Stimulated activated CD4-positive, alpha-beta T cell treated with anti-CD3 and anti-CD28 coated beads, Interleukin-4, amount 100 ng/mL, for 4 hours (primary cell): ENCODE measurements at places on chromosomes 6 and 20.
A peak's percentile ranks its signal among the peaks of the same experiment; 100 is the strongest.

DNA sequence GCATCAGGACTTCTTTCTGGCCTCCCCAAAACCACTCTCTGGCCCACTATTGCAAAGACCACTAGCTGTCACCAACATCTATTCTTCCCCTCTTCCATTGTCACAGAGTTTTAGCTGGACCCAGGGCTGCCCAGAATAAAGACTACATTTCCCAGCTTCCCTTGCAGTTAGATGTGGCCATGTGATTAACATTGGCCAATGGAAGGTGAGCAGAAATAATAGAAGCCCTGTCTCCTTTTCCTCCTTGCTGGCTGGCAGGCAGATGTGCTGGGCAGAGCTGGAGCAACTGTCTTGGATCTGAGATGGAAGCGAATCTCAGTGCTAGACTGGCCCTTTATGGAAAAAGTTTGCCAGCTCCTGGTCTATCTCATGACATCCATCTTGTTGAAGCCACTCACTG, 97.0 kb downstream of the KCNB1 start:
- DNase-seq: no peak

- no peak for DNase-seq
These were observed 9.8 kb upstream of the PNISR start for GRCh38 chr6:99434702-99435530.

DNA sequence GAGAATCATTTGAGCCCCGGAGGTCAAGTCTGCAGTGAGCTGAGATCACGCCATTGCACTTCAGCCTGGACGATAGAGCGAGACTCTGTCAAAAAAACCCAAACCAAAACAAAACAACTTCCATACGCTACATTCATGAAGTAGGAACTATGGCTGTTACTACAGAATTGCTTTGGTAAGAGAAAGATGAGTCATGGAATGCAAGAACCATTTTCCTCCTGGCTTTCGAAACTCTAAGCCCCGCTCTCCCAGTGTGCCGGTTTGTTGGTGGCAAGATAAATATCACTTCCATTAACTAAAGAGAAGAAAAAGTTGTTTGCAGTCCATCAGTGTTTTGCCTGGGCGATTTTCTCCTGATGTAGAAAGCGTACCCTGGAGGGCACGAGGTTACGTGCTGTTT, 61.3 kb downstream of the ZDHHC14 start:
- no peak for DNase-seq

- no peak for DNase-seq
These were observed 26.6 kb downstream of the FARS2 start for GRCh38 chr6:5287966-5288297.

DNA sequence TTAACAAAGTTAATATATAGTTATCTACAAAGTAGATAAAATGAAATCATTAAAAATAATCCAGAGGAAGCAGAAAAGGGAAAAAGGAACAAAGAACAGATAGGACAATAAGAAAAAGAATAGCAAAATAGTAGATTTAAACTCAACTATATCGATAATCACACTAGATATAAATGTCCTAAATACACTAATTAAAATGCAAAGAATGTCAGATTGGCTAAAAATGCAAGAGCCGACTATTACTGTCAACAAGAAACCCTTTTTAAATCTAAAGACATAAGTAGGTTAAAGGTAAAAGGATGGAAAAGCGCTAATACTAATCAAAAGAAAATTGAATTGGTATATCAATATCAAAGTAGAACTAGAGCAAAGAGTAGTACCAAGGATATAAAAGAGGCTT, 164.8 kb upstream of the AKAP12 start:
- DNase-seq: no peak

GRCh38 chr20:58692579-58693225, at the start of gene NPEPL1:
Gene NPEPL1 (plus strand): TSS chr20:58692800. CDS start chr20:58692901, 101 bp downstream.
- DNase-seq: peak; percentile 71

- DNase-seq: no peak
These were observed 19.1 kb upstream of the LOC128125822 start for GRCh38 chr6:63553208-63553607.

DNA sequence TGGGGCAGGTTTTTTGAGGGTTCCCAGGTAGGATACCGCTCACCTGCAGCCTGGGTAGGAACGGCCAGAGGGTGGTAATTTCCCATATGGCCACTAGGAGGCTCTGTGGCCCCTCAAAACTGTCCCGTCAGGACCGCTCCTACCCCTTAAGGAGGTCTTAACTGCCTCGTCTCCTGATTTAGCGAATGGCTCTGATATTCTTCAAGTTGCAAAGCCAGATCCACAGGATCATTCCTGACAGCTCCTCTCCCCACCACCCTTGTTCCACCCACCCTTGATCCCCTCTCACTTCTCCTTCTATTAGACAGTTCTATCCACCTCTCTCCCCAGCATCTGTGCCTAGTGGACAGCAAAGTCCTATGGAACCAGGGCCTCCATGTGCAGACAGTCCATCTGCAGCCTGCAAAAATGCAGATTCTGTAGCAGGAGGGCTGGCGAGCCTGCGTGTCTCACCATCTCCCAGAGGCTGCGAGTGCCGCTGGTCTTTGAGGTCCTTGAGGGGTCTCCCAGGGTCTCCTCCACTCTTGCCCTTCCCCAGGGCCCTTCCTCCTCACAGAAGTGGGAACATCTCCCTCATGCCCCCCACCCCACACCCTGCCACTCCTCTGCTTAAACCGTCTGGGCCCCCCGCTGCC, 34.3 kb upstream of the ZBP1 start:
- peak; percentile 42 for DNase-seq

DNA sequence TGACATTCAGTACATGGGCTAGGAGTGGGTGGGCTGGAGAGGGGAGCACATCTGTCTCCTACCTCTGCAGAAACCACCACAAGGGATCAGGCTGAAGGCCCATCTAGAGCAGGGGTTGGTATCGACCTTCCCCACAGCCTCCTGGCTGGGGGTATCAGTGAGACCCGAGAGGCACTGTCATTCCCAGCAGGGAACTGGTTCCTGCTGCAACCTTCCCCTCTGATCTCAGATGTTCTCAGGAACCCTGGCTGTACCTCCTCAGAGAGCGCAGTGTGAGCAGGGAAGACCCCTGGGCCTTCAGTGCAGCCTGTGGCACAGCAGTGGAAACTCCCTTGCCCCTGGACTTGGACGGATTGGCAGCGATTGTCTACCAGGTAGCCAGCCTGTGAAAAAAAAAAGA, 7.8 kb downstream of the IP6K3 start:
- no peak for DNase-seq

DNA sequence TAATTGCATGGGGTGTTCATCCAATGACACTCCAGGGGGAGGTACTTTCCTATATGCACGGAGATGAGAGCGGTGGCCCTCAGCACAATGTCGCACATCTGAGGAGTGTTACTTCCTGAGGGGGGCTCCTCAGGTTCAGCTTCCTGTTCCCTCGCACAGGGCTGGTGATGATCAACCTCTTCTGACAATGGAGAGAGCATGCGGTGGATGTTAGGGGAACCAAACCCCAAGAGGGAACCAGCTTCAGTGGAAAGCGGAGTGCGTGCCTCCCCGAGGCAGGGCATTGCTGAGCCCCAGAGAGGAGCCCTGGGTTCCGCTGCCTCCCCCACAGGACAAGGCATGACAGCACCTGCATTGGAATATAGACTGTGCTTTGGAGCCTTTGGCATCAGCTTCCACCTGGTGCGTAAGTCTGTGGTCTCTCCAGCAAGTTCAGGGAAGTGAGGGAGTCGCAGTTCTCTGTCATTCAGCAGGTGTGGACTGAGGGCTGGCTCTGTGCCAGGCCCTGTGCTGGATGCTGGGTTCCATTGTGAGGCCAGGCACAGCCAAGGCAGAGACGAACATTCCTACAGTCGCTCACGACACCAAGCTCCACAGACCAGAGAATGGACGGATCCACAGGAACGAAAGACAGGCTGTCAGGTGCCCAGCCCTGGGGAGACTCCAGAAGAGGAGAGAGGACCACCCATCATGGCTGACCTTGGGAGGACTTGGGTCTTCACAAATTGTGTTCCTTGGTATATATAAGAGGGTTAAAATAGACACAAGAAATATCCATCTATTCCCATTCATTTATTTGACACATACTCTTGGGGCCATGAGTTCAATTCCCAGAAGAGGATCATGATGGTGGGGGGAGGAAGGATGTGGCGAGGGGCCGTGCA, 3.9 kb upstream of the ZNF831 start:
- no peak for DNase-seq

- no peak for DNase-seq
These were observed 59.3 kb upstream of the ZNF217 start for GRCh38 chr20:53652859-53653517.

DNA sequence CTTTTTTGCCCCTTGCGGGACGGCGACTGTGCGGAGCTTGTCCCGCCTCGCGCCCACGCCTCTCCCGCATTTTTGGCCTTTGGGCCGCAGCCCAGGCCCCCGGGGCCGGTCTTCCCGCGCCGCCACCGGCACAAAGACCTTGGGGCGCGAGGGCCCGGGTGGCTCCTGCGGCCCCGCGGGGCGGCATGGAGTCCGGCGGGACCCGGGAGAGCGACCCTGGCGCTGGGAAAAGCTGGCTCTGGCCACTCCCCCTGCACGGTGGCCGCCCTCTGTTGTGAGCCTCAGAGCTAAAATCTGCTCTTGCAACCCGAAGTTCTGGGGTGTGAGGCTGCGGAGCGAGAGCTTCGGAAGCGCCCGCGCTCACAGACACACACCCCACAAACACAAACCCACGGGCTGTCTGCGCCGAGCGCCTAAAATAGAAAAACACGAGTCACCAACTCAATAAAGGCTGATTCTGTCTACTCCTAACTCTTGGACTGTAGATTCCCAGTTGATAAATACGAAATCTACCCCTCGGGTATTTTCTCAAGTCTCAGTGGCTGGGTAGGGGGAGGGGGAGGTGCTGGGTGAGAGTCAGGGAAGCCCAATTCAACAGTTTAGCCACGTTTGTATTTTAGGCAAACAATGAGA, 496 bp upstream of the BEND3 start:
- DNase-seq: peak; percentile 30

- no peak for DNase-seq
These were observed 19.8 kb downstream of the PXDC1 start for GRCh38 chr6:3731700-3732099.

GRCh38 chr6:170124836-170125235, 166.0 kb downstream of the DLL1 start:
- DNase-seq: no peak

GRCh38 chr6:70180183-70180900, 122.5 kb downstream of the COL9A1 start:
- DNase-seq: no peak

- DNase-seq: peak; percentile 53
These were observed 3.6 kb upstream of the MICA start for GRCh38 chr6:31399589-31400466.

GRCh38 chr6:125717120-125717731, 32.2 kb upstream of the HEY2 start:
- DNase-seq: no peak

DNA sequence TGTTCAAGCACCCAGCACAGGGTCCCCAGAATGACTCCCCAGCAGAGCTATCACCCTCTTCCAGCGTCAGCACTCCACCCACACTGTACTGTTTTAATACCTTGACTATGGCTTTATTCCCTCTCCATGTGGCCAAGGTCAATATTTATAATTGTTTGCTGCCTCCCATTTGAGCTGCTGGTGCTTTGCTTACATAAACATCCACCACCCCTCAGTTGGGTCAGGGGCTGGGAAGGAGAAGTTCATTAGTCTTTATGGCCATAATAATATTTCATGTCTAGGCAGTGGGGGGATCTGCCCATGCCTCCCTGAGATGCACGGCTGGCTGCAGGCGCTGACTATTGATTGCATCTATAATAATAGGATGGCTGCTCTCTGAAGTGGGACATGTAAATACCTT, 41.8 kb upstream of the SAYSD1 start:
- no peak for DNase-seq
